ENCODE measurements at places on chromosomes 1 and 21. TPM values are rescaled to one million over a fixed set of nuclear protein-coding genes. Genes with fewer than 3 reads are reported as not detected.

CA6 gene
- 4.8 TPM for total RNA-seq

DNA sequence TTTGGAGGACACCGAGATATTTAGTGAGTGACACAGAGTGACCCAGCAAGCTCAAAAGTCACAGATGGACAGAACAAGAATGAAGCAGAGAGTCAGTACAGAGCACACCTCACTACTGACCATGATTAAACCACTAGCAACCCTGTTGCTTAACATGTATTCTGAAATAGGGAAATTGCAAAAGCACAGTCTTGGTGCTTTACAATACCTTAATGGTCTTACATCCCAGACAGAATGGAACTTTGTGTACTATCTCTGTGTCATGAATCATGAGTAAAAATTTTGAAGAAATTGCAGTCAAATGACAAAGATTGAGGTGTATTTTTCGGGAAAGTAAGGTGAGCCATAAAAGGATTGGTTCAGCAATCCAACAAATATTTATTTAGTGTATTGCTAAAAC, 2.7 kb upstream of the SAMSN1 start:
- no peak for DNase-seq
- H3K4me3 ChIP-seq: peak overlapping the region; percentile 26
- H3K27me3 ChIP-seq: no peaks in the 10 kb centered on the region
- peak overlapping the region; percentile 93 for H3K27ac ChIP-seq

DNA sequence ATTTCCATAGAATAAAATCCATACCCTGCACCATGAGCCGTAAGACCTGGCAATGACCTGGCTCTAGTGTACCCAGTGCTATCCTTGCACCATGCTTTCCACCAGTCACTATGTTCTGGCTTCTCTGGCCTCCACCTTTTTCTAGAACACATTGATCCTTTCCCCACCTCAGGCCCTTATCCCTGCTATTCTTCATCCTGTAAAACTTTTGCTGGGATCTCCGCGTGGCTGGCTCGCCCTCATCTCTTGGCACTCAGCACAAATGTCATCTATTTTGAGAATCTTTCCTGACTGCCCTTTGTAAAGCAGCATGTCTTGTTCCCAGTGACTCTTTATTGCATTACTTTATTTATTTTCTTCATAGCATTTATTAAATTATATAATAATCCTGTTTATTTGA, 169.8 kb upstream of the B3GALT2 start:
- H3K4me1 ChIP-seq: no peaks in the 10 kb centered on the region
- H3K4me3 ChIP-seq: no peak overlapping the region
- no peaks in the 10 kb centered on the region for H3K36me3 ChIP-seq
- no peak overlapping the region for H3K27ac ChIP-seq

- no peaks in the 10 kb centered on the region for H3K36me3 ChIP-seq
- no peaks in the 10 kb centered on the region for H3K27me3 ChIP-seq
- no peak overlapping the region for H3K4me3 ChIP-seq
- no peak overlapping the region for H3K27ac ChIP-seq
- no peak for DNase-seq
- no peaks in the 10 kb centered on the region for H3K4me1 ChIP-seq
Measured at GRCh38 chr1:192238421-192238820, 78.4 kb upstream of the RGS21 start.

DNA sequence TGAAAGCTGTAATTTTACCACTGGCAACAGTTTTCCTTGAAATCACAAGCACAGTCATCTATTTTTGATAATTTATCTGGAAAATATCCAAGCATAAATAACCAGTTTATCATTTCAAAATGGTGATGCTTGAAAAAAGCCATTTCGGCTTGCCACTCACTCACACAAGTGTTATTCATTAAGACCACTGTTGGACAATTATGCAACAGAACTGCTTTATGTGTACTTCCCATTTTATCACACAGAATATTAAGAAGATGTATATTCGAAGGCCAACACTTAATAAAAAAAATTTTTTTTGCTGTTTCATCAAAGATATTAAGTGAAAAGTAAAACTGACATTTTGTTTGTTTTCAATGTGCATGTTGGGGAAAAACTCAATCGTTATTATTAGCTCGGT, 62.3 kb downstream of the EIF4G3 start:
- H3K4me1 ChIP-seq: peaks cover 2% of the 10 kb centered on the region
- DNase-seq: no peak
- H3K27me3 ChIP-seq: no peaks in the 10 kb centered on the region
- H3K36me3 ChIP-seq: peaks cover 2% of the 10 kb centered on the region
- H3K4me3 ChIP-seq: no peak overlapping the region
- no peak overlapping the region for H3K27ac ChIP-seq

CELA3B gene
- not detected for total RNA-seq

GRCh38 chr1:36023098-36023769, 60.7 kb upstream of the TEKT2 start:
- H3K36me3 ChIP-seq: peaks cover 34% of the 10 kb centered on the region
- H3K4me3 ChIP-seq: peak overlapping the region; percentile 76
- peak; percentile 45 for DNase-seq
- peaks cover 36% of the 10 kb centered on the region for H3K4me1 ChIP-seq

DNA sequence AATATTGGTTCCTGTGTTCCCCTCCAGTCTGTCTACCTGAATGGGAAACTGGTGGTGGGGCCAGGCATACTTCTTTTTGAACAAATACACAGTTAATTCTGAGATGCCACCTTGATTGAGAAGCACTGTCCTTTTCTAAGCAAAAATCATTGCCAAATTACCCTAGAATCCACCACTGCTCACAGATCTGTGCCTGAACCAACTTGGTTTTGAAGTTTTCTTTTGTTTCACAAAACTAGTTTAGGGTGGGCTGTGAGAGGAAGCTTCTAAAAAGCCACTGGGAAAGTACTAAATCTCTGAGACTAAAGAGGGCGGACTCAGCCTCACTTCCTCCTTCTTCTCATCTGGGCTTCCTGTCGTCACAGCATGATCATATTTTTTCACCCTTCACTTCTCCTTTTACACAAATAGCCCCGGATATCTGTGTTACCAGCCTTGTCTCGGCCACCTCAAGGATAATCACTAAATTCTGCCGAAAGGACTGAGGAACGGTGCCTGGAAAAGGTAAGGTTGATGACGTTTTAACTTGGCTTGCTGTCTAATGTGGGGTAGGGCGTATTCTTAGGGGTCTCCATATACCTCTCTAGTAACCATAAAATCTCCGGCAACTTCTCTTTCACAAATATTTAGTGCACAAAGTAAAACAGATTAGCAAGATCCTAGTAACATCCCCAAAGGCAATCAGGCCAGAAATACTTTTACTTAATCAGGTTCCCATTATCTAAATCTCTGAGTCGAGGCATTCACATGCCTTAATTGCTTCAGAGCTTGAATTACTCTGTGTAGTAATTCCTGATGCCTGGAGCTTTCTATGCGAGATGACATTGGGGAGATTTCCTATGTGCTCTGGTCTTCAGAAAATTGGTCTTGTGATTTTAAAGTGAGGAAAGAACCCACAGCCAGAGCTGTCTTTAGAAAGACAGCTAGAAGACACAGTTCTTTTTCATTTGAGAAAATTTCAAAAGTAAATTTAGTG, at the start of gene CD53:
TSS of gene CD53 (plus strand) at position 404 of the 976 bp plus-strand sequence. CDS start 18,261 bp downstream, outside the sequence.
- H3K27ac ChIP-seq: peak within 1 kb of the TSS; percentile 92
- H3K27me3 ChIP-seq: no peaks in the 10 kb centered on the region
- peaks cover 43% of the 10 kb centered on the region for H3K36me3 ChIP-seq

GRCh38 chr1:93499533-93499932, 51.6 kb downstream of the FNBP1L start:
- no peaks in the 10 kb centered on the region for H3K36me3 ChIP-seq
- H3K4me1 ChIP-seq: no peaks in the 10 kb centered on the region
- no peak overlapping the region for H3K27ac ChIP-seq
- DNase-seq: no peak
- H3K27me3 ChIP-seq: peaks cover 27% of the 10 kb centered on the region
- H3K4me3 ChIP-seq: no peak overlapping the region

GRCh38 chr1:181204530-181204929, 116.0 kb downstream of the IER5 start:
- no peaks in the 10 kb centered on the region for H3K4me1 ChIP-seq
- H3K4me3 ChIP-seq: no peak overlapping the region
- H3K27me3 ChIP-seq: peaks cover 20% of the 10 kb centered on the region
- no peaks in the 10 kb centered on the region for H3K36me3 ChIP-seq
- H3K27ac ChIP-seq: no peak overlapping the region
- DNase-seq: no peak

GRCh38 chr1:19918057-19918456, 5.4 kb downstream of the PLA2G2E start:
- H3K36me3 ChIP-seq: no peaks in the 10 kb centered on the region
- no peak overlapping the region for H3K4me3 ChIP-seq
- peak; percentile 84 for DNase-seq
- no peaks in the 10 kb centered on the region for H3K27me3 ChIP-seq
- H3K4me1 ChIP-seq: no peaks in the 10 kb centered on the region

GRCh38 chr1:15137809-15138208, 15.7 kb upstream of the TMEM51 start:
- no peak overlapping the region for H3K4me3 ChIP-seq
- no peak overlapping the region for H3K27ac ChIP-seq
- peaks cover 49% of the 10 kb centered on the region for H3K27me3 ChIP-seq

DNA sequence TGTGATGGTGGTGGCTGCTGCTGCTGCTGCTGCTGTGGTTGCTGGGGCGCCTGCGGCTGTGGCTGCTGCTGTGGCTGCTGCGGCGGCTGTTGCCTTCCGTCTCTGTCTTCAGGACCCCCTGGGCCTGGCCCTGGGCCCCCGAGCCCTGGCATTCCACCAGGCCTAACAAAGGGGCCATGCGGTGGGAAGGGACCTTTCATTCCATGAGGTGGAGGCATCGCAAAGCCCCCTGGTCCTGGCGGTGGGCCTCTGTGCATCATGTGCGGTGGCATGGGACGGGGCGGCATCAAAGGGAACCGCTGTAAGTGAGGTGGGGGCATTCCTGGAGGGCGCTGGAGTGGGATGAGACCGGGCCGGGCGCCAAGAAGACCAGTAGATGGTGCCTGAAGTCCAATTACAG, 12.4 kb downstream of the SOD1 start:
- H3K4me1 ChIP-seq: peaks cover 38% of the 10 kb centered on the region
- no peak overlapping the region for H3K27ac ChIP-seq
- H3K36me3 ChIP-seq: peaks cover 32% of the 10 kb centered on the region
- no peak for DNase-seq
- H3K4me3 ChIP-seq: no peak overlapping the region

- H3K4me3 ChIP-seq: no peak overlapping the region
- no peaks in the 10 kb centered on the region for H3K27me3 ChIP-seq
- no peak for DNase-seq
- H3K4me1 ChIP-seq: no peaks in the 10 kb centered on the region
Measured at GRCh38 chr1:49204720-49205119, 428.0 kb upstream of the BEND5 start.

Measured in activated CD8-positive, alpha-beta memory T cell treated with anti-CD3 and anti-CD28 coated beads, Interleukin-2, amount 10 ng/mL, durations not matched to agents 7 days and 5 days (primary cell).